ENCODE measurements at places on chromosomes 12 and 14.

DNA sequence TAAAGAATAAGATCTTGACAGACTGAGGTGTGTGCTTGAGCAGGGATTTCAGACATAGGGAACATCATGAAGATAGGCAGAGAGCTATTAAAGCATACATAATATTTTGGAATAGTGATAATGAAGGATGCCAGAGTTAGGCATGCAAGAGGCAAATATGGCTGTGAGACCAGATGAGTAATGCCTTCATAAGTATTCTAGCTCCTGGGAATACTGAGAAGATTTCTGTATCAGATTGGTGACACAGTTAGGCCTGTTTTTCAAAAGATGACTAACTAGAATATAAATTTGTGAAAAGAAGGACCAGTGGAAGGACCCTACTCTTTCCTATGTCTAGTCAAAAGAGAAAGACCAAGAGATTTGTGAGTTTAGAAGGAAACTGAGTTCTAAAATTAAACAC, 108.8 kb downstream of the TXNDC16 start:
- no peak for DNase-seq

GRCh38 chr12:55996201-55996714, 818 bp upstream of the SUOX start:
- DNase-seq: peak; percentile 29

DNA sequence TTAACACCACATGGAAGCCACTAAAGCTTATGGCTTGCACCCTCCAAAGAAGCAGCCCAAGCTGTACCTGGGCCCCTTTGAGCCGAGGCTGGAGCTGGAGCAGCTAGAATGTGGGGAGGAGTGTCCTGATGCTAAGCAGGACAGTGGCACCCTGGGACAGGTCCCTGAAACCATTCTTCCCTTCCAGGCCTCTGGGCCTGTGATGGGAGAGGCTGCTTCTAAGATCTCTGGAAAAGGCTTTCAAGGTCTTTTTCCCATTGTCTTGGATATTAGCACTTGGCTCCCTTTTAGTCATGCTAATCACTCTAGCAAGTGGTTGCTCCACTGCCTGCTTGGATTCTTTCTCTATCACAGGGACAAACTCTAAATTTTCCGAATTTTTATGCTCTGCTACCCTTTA, 40.9 kb downstream of the OSBPL8 start:
- no peak for DNase-seq

DNA sequence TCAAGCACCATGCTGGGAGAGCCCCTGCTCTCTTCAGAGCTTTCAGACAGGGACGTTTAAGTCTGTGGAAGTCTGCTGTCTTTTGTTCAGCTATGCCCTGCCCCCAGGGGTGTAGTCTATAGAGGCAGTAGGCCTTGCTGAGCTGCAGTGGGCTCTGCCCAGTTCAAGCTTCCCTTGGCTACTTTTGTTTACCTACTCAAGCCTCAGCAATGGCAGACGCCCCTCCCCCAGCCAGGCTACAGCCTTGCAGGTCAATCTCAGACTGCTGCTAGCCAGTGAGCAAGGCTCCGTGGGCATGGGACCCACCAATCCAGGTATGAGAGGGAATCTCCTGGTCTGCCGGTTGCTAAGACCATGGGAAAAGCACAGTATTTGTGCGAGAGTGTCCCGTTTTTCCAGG, 37.4 kb upstream of the C12orf71 start:
- DNase-seq: no peak

DNA sequence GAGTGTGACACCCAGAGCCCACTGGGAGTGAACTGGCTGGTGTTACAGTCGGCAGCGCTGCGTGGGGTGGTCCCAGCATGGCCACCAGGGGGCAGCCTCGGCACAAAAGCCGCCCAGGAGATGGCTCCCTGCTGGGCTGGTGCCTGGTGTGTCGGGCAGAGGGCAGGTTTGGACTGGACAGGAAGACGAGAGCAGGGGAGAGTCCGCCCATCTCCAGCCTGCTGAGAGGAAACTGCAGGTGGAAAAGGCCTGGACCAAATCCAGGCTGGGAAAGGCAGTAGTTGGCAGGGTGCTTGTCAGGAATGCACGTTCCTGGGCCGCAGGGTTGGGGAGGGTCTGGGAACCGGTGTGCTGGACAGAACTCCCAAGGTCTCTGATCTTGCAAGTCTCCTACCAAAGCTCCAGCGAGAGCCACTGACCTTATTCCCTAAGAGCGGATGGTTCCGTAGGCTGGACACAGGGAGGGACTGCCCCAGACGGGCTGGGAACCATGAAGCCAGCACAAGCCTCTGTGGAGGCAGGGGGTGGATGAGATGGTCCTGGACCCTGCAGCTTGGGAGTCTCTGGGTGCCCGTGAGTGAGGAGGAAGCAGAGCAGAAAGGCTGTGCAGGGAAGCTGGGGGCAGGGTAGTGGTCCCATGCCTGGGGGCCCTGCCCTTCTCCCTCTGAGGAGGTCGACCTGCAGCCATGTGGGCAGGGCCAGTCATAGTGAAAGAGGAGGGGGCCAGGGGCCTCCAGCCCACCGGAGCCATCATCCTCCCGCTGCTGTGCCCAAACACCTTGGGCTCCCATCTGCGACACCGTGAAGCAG, 1.8 kb downstream of the AHNAK2 start:
- peak; percentile 87 for DNase-seq

DNA sequence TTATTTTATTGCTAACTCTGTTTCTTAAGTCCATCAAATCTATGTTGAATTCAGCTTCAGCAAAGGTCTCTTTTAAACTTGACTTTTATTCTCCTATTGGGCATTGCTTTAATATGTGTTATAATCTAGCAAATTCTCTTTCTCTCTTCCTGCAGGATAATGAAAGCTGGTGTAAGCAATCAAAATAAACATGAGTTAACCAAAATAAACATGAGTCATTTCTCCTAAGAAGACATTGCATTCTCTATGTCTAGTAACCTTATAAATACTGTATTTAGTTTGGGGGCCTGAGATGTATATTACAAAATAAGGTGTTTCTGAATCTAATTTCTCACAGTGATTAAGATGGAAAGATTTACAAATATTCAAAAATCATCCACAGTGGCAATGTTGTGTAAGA, 739.1 kb upstream of the ATXN7L3B start:
- no peak for DNase-seq

- peak; percentile 62 for DNase-seq
Observed at GRCh38 chr12:13165617-13166041, 30.9 kb upstream of the EMP1 start.

DNA sequence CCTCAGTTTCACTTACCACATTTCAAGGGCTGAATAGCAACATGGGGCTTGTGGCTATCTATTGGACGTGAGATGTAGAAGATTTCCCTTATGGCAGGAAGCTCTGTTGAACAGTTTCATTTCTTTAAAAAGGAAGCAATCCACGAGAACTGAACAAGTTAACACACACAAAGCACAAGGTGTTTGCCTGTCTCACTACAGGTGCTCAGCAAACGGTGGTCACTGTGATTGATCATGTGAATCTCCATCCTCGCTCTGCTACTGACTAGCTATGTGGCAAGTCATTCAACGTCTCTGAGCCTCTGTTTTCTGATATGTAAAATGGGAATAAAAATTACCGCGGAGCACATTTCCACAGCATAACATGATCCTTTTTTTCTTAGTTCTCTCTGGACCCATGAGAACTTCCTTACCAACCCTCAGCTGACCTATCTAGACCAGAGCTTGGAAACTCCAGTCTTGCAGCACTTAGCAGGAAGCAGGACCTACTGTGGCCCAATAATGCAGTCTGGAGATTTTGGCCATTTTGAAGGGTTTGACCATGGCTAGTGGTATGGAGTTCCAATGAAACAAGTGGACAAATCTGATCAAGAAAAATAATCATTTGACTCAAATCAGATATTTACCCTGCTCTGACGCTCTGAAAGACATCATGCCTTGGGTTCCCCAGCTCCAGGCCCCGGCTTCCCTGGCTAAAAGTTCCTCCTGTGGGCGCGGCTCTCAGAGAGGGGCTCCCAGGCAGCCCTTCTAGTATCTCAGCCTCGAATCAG, 278.8 kb downstream of the ZFP36L1 start:
- DNase-seq: no peak

All from stimulated activated CD4-positive, alpha-beta T cell treated with anti-CD3 and anti-CD28 coated beads, Interleukin-12 subunit alpha, Interleukin-12 subunit beta, amount 100 ng/mL, for 24 hours (primary cell).